ENCODE measurements at places on chromosomes 3 and 15.

- no peak for DNase-seq
Observed at GRCh38 chr15:33296856-33297255, 13.9 kb upstream of the RYR3 start.

GRCh38 chr3:23046536-23046935 is 156.6 kb upstream of the UBE2E2 start:
- DNase-seq = no peak

- DNase-seq = no peak
Observed at GRCh38 chr15:31178705-31179104, 77.2 kb upstream of the TRPM1 start.

DNA sequence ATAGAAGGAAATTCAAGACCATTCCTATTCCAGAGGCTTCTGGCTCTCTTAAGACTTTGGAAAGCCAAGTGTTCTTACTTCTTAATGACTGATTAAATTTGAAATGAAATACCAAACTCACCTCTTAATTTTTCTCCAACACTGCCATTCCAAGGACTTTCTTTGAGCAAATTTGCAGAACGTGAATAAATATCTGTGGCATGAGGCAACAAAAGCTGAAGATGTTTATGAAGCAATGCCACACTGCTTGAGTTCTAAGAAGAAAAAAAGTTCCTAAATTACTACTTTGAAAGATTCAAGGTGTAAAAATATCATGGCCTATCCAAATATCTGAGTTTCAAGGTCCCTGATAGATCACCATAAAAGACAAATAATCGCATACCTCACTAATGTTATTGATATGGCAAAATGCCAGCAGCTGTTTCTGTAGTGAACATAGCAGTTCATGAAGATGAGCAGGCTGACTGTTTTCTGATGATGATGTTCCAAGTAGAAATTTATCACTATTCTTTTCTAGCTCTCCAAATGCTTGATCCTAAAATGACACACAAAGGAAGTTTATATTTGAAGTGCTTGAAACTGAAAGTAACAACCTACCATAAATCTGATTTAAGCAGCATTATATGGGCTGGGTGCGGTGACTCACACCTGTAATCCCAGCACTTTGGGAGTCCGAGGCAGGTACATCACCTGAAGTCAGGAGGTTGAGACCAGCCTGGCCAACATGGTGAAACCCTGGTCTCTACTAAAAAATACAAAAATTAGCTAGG is 104.4 kb downstream of the HERC1 start:
- DNase-seq = no peak

- DNase-seq = peak; percentile 10
Observed at GRCh38 chr15:75923756-75924155, 20.1 kb downstream of the FBXO22 start.

DNA sequence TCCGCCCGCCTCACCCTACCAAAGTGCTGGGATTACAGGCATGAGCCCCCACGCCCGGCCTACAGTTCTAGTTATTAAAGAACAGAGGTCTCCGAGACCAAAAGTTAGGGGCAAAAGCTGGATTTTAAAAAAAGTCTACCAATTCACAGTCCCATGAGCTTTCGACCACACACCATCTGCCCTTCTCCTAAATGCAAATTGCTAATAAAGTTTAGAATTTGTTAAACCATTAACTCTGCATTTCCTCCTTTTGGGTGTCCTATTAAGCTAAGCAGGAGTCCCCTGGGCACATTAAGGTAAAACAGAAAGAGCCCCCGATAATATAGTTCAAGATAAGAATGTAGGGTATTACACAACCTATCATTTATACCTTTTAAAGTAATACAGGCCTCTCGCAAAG is 322.7 kb downstream of the FOXP1 start:
- DNase-seq = no peak

- DNase-seq = no peak
Observed at GRCh38 chr3:16329036-16329825, 64.2 kb downstream of the OXNAD1 start.

All from DND-41 (cell line).